ENCODE measurements at places on chromosomes 3 and 15.

DNA sequence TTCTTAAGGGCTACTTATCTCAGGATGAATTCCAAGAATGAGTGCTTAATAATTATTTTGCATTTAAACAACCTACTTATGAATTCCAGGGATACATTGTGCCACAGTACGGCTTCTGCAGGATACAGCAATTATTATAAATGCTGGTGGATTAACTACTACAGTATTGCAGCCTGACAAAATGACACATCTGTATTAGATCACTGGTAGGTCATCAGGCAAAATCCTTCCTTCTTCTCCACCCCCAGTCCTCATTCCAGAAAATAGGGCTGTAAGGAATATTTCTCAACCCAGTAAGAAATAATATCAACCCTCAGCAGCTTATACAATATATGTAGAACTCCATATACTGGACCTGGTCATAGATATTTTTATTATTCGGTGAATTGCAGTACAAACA lies 79.3 kb upstream of the RORA start:
- DNase-seq = no peak

DNA sequence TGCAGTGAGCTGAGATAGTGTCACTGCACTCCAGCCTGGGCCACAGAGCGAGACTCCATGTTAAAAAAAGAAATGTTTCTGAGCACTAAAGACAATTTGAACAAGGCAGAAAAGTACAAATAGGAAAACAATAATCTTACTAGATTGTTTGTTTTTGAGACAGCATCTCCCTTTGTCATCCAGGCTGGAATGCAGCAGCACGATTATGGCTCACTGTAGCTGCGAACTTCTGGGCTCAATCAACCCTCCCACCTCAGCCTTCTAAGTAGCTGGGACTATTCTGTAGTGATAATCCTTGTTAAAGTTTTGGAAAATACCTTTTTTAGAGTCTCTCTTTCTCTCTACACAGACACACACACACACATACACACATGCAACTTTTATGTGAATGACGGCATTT lies 107.1 kb downstream of the LPP start:
- DNase-seq = peak; percentile 39

DNA sequence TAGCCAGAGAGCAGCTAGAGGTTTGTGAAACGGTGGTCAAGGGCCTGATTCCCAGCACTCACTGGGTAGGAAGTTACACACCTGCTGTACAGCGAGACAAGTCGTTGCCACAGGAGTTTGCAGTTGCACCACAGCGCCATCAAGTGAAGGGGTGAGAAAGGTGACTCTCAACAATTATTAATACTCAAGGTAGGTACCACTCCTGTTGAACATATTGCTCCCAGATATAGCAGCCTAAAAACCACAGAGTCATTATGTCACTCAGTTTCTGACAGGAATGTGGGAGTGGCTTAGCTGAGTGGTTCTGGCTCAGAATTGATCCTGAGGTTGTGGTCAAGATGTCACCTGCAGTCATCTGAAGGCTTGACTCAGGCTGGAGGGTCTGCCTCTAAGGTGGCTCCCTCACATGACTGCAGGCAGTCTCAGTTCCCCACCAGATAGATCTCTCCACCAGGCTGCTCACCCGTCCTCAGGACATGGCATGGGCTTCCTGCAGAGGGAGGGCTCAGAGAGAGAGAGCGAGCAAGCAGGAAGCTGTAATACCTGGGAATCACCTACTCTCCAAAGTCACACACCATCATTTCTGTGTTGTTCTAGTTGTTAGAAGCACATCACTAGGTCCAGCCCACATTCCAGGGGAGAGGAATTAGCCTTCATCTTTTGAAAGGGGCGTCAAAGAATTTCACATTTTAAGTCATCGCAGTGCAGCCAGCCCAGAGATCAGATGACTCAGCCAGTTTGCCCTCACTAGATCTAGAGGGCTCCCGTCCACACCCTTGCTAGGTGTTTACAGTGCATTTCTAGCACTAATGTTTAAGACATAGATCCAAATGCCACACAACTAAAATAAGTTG lies 17.0 kb upstream of the ANO10 start:
- peak; percentile 19 for DNase-seq

GRCh38 chr3:188667926-188668325 lies 503.8 kb upstream of the TPRG1 start:
- DNase-seq = no peak

DNA sequence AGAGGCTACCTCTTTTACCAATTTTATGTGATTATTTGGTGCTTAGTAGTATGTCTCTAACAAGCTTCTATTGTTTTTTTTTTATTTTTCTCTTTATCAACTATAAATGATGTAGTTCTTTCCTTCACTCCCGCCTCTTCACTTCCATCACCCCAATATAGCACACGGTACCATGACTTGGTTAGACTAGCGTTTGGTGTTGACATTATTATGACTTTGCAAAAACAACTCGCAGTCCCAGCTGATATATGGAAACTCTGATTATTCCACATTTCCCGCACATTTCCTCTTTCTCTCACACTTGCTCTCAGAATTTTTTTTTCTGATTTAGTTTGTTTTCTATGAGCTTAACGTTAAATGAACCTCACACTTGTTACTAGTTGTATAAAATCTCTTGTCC lies 162.2 kb downstream of the GREM1 start:
- DNase-seq = no peak

GRCh38 chr3:170117134-170117533 lies 64.4 kb downstream of the PHC3 start:
- peak; percentile 5 for DNase-seq

GRCh38 chr3:9582332-9582731 lies 28.7 kb upstream of the LHFPL4 start:
- DNase-seq = no peak

DNA sequence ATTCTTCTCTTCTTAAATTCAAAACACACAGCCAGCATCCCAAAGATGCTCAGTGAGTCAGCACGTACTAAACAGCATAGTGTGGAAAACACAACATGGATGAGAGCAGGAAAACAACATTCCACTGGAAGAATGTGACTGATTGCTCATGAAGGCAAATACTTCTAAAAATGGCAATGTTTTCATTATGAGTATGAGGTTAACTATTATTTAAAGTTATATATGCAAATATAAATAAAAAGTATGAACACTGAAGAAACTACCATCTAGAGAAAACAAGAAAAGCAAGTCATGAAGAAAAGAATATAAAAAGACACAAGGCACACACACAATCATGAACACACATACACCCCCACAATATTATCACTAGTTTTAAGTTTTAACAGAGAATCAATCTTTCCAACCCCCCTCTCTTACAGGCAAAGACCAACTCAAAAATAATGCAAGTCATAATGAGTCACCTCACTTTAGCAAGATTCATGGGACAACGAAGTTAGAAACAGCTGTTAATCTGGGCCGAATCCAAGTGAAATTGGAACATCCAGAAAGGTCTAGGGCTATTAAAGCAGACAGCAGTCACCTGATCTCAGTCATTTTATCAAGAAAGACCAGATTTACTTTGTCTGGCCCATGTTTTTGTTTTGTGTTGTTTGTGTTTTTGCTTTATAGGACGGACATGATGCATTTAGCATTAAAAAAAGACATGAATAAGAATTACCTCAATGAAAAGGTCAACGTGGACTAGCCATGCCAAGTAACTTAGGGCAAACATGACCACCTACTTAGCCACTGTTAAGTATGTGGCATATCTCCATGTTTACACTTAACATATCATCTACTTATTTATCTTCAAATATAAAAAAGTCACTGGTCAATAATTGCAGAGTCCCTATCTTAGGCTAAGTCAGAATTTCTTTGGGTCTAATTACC lies 18.1 kb downstream of the GBE1 start:
- DNase-seq = peak; percentile 99

DNA sequence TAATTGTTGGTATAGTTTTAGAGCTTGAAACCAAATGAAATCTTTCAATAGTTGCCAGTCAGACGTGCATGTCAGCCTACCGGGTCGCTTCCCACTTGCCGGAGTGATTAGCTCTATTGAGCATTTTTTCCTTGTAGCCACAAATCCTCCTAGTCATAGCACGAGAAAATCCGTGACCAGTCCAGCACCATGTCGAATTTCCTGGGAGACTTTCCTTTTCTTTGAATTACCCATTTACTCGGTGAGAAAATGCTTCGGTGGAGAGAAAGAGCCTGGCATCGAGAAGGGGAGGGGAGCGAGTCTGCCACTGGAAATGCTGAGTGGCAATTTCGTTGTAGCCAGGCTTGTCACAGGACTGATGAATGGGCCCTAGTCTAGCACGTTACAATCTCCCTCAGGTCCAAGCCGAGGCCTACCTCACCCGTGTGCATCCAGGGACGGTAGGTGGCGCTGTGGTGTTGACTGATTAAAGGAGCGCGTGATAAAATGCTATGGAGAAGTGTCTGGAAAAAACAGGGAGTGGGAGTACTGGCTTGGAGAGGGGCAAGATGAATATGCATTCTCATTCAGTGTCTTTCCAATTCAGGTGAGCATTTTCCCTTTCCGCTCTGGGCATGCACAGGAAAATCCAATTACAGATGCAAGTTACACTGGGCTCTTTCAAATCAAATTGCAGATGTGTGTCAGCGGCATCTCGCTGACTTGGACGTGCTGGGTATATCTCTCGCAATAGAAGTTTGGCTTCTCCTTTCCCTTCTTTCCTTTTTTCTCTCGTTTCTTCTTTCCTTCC lies 238.8 kb downstream of the EDEM1 start:
- DNase-seq = peak; percentile 58

GRCh38 chr15:97410897-97411575 lies 549.5 kb upstream of the ARRDC4 start:
- DNase-seq = no peak

GRCh38 chr3:81823882-81824395 lies 62.5 kb upstream of the GBE1 start:
- DNase-seq = peak; percentile 11

GRCh38 chr3:8579096-8579495 lies 65.5 kb downstream of the SSUH2 start:
- no peak for DNase-seq

DNA sequence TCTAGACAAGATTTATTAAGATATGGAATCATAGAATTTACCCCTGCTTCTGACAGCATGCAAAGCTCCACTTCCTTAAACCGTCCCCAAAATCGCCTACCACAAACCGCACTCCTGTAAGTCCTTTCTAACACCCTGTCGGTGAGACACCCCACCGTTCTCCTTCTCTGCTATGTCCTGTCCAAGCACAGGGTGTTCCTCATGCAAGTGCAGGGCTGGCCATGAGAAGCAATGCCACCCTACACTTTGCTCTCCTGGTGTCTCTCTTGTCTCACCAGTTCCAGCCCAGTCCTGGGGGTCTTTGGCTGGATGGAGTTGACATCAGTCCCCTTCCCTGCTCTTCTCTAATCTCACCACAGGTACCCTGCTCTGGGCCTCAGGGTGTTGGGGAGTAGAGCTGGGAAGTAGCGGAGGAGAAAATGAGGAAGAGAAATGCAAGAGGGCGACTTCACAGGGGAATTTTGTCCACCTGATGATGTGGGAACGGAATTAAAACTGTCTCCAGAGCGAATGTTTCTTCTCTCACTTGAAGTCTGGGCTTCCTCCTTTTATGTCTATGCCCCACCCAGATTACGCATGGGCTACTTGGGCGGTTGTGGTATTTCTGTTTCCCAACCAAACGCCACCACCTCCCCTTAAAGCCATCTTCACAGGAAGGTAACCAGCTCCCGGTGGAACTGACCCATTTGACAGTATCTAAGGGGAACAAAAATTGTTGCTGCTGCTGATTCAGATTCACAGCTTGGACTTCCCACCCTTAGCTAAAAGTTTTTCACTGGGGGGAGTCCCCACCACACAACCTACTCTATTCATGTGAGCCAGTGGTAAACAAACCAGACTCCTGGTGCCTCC lies 49.9 kb downstream of the CASR start:
- no peak for DNase-seq

- no peak for DNase-seq
Measured at GRCh38 chr3:75012791-75013331, 398.4 kb upstream of the CNTN3 start.

GRCh38 chr3:138862531-138862923 lies 27.8 kb upstream of the PIK3CB start:
- DNase-seq = no peak

DNA sequence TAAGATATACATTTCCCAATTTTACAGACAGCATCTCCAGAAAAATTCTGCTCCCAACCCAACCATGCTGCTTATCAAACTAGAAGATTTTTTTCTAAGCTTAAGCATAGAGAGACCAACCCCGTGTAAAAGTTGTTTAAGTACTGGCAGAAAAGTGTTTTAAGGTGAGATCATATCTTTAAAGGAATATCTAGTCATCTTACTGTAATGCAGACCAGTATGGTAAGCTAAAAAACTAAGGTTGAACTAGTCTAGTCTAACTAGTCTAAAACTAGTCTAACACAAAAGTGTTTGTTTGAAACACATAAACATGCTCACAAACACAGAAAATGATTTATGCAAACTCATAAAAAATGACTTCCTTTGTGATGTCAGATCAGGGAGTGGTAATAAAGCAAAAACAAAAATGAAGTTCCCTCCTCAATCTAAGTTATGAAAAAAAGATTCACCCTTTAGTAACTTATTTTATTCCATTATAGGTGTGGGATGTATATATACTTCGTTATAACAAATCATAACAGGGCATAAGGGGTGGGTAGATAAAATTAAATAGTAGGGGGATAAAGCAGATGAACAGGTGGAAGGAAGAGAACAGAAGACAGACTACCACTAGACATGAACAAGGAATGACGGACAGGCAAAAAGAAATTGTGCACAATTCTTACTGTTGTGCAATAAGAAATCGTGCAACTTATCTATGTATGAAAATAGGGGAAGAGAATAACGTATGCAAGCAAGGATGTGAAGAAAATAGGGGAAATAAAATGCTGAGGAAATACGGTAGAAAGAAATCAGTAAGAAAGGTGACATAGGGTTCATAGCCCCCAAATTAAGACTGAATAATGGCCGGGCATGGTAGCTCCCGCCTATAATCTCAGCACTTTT lies 10.0 kb downstream of the MYO5A start:
- DNase-seq = peak; percentile 7

DNA sequence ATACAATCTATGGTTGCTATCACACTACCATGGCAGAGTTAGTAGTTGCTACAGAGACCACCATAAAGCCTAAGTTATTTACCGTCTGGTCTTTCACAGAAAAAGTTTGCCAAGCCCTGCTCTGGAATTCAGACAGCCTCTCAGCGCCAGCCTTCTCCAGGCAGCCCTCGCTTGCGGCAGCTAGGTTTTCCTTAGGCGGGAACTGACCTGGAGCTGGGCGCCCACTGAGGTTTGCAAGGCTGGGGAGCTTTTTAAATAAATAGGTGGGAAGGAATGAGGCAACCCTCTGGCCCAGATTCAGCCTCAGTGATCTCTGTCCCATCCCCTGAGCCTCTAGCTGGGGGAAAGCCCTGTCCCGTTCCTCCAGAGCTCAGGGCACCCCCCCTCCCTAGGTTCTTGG lies 1.2 kb downstream of the CTSH start:
- DNase-seq = no peak

DNA sequence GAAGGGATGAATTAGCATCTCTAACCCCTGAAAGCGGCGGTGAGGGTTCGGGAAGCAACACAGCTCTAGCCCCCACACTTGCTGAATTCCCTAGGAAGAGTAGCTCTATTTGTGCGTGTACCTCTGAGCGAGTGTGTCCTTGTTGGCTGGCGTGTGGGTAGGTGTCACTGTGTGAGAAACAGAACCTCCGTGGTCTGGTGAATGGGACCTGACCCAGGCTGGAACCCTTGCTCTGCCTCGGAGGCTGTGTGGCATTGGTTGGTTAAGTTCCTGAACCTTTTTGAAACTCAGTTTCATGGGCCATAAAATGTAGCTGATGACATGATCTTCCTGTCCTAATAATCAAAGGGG lies 414 bp upstream of the TMEM115 start:
- no peak for DNase-seq
